ENCODE measurements at places on chromosomes 4 and X.

GRCh38 chr4:125316401-125316790, 1.6 kb downstream of the FAT4 start:
- no peak for DNase-seq

- no peak for DNase-seq
Measured at GRCh38 chr4:140247237-140247636, 93.3 kb upstream of the MAML3 start.

GRCh38 chr4:35066406-35066805, 1177.9 kb downstream of the ARAP2 start:
- no peak for DNase-seq

DNA sequence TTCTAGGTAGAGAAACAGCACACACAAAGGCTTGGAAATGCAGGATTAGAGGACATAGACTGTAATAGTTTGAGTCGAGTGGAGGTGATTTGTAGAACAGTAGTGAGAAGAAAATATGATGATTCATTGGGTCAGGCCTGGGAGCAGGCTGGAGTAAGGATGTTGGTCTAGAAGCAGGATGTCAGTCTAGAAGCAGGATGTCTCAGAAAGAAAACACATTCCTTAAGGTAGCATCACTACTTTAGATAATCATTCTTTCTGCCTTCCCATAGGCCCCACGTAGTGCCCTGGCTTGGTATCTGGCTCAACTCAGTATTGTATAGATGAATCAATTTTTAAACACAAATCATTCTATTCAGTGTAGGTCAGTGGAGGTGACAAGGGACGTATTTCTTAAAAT, 11.2 kb upstream of the DACH2 start:
- no peak for DNase-seq

GRCh38 chr4:10721616-10722015, 37.0 kb upstream of the CLNK start:
- DNase-seq, result no peak

DNA sequence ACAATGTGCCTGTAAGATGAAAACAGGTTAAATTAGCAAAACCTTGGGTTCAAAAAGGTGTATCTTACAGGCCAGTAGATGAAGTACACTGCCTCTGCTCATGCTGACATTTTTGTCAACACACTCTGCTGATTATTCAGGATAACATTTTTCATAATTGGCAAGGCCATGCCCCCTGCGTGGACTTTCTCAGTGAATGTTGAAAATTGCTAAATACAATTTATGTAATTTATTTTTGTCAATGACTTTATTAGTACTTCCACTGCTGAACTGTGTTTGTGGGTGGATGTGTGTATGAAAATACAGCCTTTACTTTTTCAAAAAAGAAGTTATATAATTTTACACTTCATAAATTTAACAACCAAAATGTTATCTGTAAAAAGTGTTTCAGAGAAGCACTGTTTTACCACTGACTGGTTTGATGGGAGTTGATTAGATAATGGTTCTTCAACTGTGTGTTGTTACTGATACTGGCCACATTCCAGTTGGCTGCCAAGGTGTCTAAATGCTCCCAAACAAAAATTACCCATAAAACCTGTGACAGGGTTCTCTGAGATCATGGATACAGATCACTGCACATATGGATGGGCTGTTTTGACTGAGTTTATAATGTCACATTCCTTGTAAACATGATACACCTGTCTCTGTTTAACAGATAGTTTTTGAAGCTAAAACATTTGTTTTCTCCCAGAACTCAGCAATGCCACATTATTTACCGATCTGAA, 151.9 kb upstream of the SLC7A11 start:
- no peak for DNase-seq

DNA sequence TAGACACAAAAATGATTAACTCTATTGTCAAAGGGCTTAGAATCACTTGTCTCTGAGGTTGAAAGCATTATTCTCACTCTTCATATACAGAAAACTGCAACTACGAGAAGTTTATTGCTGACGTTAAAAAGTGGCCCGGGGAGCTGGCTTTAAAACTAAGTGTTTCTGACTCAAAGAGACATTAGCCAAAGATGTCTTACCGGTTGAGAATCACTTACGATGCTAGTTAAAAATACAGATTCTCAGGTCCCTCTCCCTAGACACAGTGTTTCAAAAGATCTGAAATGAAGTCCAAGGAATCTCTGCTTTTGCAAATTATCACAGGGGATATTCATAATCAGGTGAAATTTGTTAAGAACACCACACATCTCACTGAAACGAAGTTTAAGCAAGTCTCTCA, 1.2 kb downstream of the GNPDA2 start:
- DNase-seq, result no peak

- no peak for DNase-seq
Measured at GRCh38 chrX:26253526-26253925, 37.6 kb downstream of the MAGEB5 start.

DNA sequence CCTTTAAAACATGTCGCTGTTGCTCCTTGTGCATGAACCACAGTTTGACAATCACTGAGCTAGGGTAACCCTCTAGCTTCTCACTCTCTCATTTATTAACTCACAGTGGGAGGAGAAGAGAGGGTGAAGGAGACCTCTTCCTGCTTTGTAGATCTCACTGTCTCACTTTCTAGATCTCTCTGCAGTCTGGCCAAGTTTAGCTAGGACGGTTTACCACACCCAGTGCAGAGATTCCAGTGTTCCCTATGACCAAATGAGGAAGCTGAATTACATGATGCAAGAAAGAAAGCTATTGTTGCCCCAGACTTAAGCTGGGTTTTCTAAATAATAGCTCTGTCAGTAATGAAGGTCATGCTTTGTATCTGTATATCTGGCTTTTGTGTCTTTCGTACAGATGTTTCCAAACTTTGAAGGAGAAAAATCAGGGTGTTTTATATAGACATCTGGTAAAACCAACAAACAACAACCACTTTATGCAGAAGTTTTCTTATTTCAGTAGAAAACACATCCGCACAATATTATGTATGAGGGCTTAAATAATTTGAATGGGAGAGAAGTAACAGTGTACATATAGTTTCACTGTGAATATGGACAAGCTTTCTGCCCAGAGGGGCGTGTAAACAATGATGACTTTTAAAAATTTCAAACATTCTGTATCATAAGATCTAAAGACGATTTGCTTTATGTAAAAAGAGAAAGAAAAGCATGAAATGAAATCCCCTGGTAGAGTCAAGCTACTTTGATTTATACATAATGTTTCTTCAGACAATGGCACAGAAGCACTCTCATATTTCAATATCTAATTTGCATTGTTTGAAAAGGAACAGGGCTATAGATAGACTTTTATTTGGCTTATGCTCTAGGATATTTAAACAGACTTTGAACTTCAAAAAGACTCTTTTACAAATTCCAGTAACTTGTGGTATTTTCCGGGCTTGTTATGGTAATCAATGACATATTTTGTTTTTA, 582.3 kb downstream of the FSTL5 start:
- DNase-seq, result no peak

DNA sequence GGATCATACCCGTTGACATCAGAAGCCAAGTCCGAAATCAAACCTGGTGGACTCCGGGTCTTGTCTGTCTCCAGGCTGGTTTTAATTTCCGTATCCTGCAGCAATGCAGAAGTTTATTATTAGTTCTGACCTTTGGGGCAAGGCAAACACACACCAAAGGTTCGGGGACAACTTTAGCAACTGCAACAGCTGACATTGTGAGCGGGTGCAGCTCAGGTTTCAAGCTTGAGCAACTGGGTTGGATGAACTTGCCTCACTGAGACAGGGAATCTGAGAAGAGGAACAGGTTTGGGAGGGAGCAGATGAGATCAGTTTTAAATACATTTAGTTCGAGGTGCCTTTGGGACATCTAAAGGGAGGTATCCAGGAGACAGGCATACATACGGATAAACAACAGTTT, 110.7 kb downstream of the GNL3L start:
- DNase-seq, result no peak

- DNase-seq, result no peak
Measured at GRCh38 chr4:99473131-99473530, 37.7 kb upstream of the C4orf17 start.

DNA sequence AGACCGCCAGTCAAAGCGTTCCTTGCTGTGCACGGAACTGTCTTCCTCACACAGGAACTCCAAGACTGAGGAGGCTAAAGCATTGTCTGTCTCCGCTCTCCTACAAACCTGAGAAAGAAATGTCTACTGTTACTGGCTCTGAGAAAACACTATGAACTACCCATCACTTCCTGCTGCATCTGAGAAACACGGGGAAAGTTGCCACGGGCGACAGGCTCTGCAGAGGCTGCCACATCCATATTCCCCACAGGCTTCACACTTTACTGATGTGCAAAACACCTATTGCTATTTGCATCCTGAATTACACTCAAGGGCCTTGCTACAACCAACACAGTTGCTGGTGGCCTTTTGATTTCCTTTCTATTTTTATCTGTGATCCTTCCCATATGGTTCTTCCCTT, 59.0 kb downstream of the AFAP1 start:
- DNase-seq, result no peak

DNA sequence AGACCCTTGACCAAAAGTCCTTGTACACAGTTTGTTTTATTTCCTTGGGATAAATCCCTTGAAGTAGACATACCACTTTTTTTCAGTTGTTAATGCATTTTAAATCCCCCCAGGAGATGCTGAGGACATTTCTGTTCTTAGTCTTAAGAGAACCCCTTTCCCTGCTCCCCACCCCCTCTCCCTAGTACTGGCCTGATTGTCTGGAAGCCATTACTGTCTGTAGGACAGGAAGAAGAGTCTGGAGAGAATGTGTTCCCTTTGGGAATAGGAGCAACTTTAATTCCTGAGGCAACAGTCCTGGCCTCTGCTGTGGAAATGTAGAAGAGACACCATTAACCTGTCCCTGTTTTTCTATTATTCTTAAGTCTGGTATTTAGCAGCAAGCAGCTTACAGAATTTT, 52.3 kb upstream of the TMEM131L start:
- no peak for DNase-seq

DNA sequence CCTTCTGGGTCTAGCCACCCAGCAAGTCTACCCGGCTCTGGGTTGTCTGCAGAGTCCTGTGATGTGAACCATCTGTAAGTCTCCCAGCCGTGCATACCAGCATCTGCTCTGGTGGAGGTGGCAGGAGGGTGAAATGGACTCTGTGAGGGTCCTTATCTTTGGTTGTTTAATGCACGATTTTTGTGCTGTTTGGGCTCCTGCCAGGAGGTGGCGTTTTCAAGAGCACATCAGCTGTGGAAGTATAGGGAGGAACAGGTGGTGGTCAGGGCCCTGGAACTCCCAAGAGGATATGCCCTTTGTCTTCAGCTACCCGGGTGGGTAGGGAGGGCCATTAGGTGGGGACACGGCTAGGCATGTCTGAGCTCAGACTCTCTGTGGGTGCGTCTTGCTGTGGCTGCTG, 66.5 kb upstream of the ZFP42 start:
- no peak for DNase-seq

DNA sequence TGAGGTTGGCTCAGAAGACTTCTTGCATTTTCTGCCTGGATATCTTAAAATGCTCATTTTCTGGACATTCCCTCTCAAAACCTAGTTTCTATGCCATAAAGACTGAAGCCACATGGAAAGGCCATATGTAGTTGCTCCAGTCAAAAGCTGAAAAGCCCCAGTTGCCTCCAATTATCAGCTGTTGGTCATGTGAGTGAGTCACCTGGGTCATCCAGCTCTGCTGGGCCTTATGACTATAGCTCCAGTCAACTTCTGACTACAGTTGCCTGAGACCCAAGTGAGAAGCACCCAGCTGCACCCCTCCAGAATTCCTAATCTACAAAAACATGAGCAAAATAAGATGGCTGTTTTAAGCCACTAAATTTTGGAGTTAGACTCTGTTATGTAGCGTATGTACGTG, 41.9 kb downstream of the HELQ start:
- no peak for DNase-seq

DNA sequence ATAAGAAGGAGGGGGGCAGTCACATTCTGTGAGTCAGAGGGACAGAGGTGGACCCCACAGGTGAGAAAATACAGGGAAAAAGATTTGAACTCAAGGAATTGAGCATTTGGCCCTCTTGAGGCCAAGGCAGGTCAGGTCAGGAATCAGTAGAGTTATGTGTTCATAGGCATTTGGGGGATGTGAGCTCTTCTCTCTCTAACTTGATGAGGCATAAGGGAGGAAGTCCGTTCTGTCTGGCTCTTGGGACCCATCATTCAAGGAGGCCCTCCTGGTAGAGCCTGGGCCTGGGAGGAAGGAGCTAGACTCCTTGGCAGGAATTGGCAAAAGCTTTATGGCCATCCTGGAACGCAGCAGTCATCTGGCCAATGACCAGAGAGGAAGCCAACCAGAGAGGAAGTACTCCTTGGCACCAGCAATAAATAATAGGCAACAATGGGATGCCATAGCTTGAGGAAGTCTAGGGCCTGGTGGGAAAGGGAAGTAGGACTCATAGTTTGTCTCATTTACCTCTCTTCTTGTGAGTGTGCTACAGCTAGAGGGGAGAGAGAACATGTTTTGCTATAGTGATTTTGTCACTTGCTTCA, 53.0 kb downstream of the MSN start:
- DNase-seq, result no peak

DNA sequence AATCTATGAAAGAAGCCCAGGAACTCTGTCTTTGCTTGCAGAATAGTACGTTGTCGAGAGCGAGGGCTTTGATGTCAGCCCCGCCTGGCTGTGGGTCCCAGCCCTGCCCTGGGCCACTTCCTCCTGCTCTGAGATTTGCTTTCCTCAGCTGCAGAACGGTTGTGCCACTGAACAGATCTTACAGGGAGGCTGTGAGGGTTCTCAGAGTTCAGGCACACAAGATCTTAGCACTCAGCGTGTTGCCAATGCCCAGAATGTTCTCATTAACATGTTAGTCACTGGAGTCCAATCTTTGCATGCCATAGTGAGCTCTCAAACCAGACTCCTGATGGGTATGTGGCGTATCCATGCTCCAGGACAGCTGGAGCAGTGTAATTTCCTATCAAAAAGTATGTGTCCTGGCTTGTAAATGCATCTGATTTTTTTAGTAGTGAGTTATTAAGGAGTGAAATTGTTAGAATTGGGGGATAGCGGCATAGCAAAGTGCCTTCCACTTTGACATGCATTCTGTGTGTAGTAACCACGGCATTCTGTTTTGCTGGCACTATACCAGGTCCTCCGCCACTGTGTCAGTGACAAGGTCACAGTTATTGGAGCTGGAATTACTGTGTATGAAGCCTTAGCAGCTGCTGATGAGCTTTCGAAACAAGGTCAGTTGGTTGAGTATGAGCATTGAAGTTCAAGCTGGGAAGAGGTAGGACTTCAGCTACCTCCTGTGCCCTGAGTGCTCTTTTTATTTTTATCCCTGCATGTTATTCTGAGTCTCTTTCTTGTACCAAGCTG, 31.6 kb downstream of the TKTL1 start:
- no peak for DNase-seq

GRCh38 chr4:1221155-1221870, 27.6 kb downstream of the CTBP1 start:
- DNase-seq, result no peak

- no peak for DNase-seq
Measured at GRCh38 chrX:46961097-46961496, 48.9 kb downstream of the JADE3 start.

Data from NCI-H446 treated with DMSO at 0.1 percent for 48 hours (cell line).